ENCODE measurements at places on chromosomes 3 and 15.

DNA sequence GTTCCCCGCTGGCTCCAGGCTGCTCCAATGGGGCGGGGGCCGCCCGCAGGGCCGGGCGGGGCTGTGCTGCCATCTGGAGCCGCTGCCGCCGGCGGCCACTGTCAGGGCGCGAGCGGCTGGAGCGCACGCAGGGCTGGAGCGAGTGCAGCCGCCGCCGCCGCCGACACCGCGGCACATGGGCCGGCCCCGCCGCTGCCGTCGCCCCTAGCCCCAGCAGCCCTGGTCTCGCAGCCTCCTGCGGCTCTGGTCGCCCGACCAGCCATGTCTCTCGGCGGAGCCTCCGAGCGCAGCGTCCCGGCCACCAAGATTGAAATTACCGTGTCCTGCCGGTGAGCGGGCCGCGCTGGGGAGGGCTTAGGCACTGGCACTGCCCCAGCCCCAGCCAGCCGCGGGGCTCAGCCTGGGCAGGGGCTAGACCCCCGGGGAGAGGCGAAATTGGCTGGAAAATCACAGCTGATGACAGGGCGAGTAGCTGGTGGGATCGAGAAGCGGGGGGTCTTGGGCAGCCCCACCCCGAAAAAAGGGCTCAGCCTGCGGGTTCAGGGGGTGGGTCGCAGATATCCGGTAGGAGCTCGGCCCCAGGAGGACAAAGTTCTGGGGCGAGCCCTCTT, at the start of gene CPNE9:
TSS of gene CPNE9 (plus strand) at position 98 of the 611 bp plus-strand sequence. CDS start at position 262, 164 bp downstream.
- no peak for DNase-seq

- DNase-seq: no peak
These were observed 365.0 kb downstream of the SV2B start for GRCh38 chr15:91465086-91465485.

- DNase-seq: no peak
These were observed 4.9 kb downstream of the PRRT3 start for GRCh38 chr3:9947025-9947995.

DNA sequence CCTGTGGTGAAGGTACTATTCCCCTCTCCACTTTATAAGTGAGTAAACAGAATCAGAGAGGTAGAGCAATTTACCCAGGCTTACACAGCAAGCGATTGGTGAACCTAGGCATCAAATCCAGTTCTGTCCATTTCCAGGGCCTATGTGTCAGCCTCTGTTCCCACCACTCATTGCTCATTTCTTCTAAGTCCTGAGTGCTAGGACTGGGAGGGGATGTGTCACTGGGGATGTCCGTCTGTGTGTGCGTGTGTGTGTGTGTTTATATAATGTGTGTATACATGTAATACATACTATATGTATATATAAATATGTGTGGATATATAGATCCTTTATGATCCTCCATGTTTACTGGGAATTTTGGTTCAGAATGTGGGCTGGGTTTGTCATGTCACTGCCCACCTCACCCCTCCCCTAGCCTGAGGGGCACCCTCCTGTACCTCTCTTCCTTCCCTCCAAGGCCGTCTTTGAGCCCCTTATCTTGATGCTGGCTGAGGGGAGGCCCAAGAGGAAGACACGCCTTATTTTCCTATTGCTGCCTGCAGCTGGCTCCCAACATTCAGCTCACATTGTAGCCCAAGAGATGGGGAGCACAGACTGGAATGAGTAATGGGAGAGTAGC, 2.1 kb downstream of the TMEM43 start:
- DNase-seq: no peak

DNA sequence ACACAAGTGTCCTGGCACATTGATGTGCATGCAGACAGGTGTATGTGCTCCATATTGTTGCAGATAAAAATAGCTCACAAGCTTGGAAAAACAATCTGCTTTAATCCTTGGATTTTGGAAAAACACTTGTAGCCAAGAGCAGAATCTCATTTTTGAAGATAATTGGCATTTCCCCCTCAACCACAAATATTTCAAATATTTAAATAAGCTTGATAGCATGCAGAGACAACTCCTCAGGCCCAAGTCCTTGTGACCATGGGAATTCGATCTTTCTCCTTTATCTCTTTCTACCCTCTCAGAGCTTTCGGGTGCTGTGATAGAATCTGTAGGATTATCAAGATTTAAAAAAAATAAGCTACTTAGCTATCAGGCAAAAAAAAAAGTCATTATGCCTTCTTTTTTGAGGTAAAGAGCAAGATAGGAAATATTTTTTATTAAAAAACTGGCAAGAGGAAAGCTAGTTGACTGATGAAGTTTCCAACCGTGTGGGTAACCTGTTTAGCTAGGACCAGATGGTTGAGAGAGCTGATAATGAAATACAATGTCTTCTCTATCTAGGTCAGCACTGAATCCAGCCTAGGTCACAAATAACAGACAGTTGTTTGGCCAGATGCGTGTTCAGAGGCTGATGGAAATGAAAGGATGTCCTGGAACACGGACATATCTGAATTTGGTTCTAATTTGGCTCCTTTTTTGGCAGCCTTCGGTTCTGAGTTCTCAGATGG, 54.9 kb upstream of the SNRK start:
- no peak for DNase-seq

- DNase-seq: no peak
These were observed 49.0 kb upstream of the CCDC80 start for GRCh38 chr3:112689989-112690388.

DNA sequence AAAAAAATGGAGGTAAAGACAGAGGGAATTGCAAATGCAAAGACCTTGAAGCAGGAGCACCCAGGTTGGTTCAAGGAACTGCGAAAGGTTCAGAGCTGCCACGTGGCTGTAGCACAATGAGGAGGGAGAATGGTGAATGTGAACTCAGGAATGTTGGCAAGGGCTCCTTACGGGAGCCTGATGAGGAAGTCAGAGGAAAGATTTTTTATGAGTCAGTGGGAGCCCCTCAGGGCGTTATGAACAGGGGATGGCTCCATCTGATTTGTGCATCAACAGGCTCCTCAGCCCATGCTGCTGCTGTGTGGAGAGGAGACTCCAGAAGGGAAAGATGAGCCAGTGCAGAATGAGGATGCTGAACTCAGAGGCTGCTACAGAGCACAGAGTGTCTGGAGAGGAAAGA, 194.4 kb downstream of the ARRDC4 start:
- no peak for DNase-seq

- no peak for DNase-seq
These were observed 1.2 kb downstream of the GPR176 start for GRCh38 chr15:39918688-39919385.

- no peak for DNase-seq
These were observed 11.4 kb downstream of the IREB2 start for GRCh38 chr15:78449220-78449999.

DNA sequence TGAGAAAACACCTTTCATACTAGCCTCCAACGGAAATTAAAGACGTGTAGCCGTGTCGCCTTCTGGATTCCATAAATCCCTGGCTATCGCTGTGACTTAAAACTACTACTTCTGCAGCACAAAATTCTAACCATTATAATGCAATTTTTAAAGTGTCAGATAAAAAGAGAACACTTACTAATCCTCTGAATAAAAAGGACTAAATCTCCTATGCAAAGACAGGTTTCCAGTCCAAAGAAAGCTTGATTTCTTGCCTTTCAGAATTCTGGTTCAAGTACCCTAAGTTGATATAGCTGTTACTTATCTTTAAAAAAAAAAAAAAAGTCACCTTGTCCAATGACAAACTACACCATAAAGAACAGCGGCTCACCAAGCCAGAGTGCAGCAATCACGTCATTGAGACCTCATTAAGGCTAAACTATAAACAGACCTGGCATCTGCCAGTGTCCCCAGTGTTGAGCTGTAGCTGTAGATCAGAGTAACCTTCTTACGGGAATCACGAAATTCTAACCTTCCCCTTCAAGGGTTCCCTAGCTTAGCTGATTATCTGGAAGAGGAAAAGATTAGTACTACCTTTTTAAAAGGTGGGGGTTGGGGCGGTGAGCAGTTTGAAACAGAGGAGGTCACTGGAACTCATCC, 2.2 kb downstream of the ABCC5 start:
- no peak for DNase-seq

GRCh38 chr3:39141171-39141995, 12.0 kb downstream of the CSRNP1 start:
- no peak for DNase-seq

DNA sequence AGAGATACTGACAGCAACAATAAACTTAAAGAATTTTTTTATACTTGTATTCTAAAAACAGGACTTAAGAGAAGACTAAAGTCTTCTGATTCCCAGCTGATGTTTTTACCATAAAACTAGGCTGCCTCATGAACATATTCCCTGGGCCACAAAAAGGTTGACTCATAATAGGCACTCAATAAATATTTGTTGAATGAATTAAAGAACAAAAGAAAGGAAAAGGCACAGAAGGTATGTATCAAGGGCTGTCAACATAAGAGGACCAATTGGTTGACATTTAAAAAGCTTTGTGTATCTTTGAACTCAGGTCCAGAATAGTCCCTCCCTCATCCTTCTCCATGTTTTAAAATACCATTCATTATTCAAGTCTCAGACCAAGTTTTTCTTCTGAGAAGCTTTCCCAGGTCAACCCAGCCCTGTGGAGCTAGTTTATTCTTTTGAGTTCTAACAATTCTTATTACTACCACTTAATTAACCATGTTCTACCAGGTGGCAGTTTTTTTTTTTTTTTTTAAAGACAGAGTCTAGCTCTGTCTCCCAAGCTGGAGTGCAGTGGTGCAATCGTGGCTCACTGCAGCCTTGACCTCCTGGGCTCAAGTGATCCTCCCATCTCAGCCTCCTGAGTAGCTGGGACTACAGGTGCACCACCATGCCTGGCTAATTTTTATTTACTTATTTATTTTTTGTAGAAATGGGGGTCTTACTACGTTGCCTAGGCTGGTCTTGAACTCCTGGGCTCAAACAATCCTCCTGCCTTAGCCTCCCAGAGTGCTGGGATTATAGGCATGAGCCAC, 17.5 kb upstream of the ARHGEF3 start:
- no peak for DNase-seq

GRCh38 chr15:90638963-90639362, 78.2 kb upstream of the BLM start:
- DNase-seq: no peak

DNA sequence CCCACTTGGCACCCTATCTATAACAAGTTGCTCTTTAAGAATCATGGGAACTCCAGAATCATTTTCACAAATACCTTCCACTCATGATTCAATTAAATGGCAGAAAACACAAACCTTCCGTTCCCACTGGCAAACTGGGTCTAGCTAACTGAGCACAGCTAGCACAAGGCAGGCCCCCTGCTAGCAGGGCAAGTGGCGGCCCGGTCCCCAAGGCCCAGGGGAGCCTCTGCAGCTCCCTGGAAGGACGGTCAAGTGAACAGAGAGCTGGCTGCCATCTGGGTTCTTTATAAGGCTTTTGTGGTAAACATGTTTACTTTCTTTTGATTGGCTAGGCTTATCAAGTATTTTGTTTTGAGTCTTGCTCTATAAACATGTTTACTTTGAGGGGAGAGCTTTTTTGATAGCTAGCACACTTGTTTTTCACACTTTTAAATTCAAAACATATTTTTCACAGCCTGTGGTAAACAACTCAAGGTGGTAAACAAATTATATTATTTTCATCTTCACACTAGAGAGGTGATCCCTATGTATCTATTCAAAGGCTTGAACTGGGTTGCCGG, 81.4 kb downstream of the FOXP1 start:
- DNase-seq: no peak

- DNase-seq: no peak
These were observed 351.6 kb downstream of the TIGIT start for GRCh38 chr3:114645392-114645791.

DNA sequence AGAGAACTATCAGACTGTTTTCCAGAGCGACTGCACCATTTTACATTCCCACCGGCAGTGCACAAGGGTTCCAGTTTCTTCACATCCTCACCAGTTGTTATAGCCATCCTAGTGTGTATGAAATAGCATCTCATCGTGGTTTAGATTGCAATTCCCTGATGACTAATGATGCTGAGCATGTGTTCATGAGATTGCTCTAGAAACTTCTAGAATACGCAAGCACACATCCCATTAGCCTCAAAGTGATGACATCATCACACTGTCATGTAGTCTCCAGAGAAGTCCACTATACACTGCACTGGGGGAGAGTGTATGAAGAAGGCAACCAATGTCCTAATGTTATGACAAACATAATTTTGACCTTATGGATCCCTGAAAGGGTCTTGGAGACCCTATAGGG, 30.1 kb downstream of the FBLN2 start:
- no peak for DNase-seq

- DNase-seq: no peak
These were observed 43.2 kb upstream of the INSYN1 start for GRCh38 chr15:73796331-73796831.

GRCh38 chr15:57883701-57884100, 177.2 kb downstream of the POLR2M start:
- no peak for DNase-seq

DNA sequence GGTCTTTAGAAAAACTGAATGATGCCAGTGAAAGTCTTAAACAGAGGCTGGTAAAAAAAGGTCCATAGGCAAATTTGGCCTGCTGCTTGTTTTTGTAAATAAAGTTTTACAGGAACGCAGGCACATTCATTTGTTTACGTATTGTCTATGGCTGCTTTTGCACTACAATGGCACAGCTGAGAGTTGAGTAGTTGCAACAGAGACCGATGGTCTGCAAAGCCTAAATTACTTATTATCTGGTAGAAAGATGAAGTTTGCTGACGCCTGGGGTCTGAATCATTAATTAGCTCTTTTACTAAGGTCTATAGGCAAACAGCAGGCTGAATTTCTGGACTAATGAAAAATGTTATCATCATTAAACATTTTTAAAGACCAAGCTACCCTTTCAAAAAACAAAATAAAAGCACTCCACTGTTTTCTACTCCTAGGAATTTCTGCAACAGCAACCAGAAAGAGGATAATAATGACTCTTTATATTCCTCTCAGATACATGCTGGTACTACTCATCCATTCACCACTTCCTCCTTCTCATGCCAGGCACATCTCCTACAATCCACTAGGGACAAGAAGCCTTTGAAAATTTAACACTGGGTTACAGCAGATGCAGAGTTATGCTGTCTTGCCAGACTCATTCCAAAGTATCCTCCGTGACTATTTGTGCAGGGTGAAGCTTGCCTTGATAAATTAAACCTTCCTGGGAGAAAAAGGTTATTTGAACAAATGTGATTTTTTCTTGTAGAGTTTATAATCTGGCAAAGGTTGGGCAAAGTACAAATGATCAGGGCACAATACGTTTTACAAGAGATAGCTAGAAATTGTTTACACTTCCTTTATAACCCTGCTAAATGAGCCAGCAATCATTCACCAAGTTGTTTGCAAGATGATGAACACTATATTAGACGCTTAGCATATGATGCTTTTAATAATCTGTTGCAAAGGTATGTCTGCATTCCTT, 6.0 kb downstream of the GATM start:
- no peak for DNase-seq

- no peak for DNase-seq
These were observed 37.1 kb upstream of the ARNT2 start for GRCh38 chr15:80367094-80367493.
